Spleen (tissue), 13 donors: ENCODE measurements at places on chromosomes 4 and X. TPM values are rescaled to one million over a fixed set of nuclear protein-coding genes. Genes with fewer than 3 reads are reported as not detected.

- no peak for DNase-seq
Observed at GRCh38 chr4:142565771-142566170, 280.3 kb downstream of the INPP4B start.

GRCh38 chr4:181821039-181822004, 421.9 kb upstream of the TENM3 start:
- DNase-seq = no peak

- DNase-seq = no peak
Observed at GRCh38 chr4:157888281-157888680, 284.5 kb downstream of the GASK1B start.

- no peak for DNase-seq
Observed at GRCh38 chr4:98387345-98388026, 126.3 kb downstream of the RAP1GDS1 start.

Gene SSX4
- polyA plus RNA-seq = not detected
